Stimulated activated CD4-positive, alpha-beta T cell treated with anti-CD3 and anti-CD28 coated beads, Interleukin-12 subunit alpha, Interleukin-12 subunit beta, amount 100 ng/mL, for 48 hours (primary cell): ENCODE measurements at places on chromosomes 16 and 17.
A peak's percentile ranks its signal among the peaks of the same experiment; 100 is the strongest.

DNA sequence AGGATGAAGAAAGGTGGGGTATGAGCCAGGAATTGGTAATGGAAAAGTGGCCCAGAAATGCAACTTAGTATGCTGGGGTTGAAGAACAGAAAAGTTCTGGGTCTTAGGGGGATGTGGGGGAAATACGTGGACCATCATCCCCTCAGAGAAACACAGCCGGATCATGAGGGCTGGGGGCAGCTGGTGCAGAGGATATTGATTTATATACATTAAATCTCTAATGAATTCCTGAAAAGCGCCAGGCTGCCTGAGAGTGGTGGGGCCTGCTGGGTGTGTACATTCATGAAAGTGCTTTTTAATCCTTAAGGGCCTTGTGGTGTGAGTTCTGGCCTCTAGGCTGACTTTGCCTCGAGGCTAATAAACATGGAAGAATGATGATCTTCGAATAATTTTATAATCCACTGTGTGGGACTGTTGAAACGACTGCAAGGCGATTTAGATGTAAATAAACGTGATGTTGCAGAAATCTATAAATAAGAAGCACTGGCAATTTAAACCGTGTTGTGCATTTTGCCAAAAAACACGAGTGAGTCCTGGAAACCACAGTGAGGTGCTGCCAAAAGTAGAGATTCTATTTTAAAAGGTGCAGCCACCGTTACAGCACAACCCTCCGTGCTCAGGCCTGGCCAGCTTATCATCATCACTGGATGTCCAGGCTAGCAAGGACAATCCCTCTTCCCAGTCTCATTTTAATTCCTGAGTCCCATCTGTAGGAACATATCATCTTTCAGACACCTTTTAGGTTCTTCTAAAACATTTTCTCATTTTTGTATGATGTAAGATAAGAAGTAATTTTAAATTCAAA, 32.1 kb downstream of the PRKAR1A start:
- DNase-seq, result no peak

DNA sequence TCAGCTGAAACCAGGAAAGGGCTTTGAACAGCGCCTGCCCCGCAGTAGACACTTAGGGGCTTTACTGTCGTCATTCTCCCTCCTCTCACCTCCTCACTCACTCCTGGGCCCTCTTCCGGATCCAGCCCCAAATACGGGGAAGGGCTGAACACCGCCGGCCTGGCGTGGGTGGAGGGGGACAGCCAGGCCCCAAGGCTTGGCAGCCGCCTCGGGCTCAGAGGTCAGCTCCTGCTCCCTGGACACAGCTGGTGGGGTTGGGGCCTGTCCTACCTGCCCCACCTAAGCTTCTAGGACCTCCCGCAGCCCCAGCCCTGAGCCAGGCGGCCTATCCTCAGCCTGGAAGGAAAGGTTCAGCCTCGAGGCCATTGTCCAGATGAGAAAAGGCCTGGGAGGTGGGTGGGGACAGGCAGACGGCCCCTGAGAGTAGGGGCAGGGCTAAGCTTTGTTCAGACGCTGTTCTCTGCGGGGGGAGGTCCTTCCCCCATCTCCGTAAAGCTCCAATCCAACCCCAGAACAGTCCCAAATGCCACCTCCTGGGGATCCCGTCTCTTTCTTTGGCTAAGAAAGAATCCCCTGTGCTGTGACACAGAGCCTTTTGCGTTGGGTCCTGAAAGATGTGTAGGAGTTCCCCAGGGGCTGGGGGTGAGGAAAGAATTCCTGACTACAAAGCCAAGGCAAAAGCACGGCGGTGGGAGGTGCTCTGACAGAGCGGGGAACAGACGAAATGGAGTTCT, 881 bp upstream of the LLGL1 start:
- no peak for DNase-seq

- no peak for DNase-seq
Observed at GRCh38 chr17:19975601-19976000, 2.0 kb downstream of the AKAP10 start.

DNA sequence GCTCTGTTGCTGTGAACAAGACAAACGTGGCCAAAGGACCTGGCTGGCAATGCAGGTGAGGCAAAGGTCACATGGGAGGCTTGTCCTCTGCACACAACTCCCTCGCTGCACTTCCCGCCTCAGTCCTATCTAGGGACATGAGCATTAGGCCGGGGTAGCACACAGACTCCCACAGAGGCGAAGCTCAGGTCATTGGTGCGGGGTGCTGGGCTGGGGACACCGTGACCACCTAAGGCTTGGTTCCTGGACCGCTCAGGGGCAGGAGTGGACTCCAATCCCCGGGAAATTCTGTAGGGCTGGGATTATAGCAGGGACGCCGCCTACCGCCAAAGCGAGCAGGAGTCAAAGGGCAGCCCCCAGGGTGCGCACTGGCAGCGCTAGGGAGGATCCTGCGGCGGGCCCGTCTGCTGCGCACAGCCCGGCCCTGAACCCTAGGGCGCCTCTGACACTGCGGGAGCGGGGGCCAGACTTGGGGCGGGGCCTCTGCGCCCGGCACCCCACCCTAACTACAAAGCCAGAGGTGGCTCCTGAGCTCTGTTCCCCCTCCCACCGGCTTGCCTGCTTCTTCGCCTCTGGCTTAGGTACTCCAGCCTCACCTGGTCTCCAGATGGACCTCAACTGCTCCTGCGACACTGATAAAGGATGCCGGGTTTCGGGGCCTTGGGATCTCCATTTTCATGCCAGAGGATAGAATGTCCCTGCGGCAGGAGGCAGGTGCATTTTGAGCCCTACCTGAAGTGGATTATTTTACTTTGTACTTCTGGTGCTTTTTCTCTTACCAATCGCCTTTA, 3.9 kb upstream of the MT1B start:
- no peak for DNase-seq

DNA sequence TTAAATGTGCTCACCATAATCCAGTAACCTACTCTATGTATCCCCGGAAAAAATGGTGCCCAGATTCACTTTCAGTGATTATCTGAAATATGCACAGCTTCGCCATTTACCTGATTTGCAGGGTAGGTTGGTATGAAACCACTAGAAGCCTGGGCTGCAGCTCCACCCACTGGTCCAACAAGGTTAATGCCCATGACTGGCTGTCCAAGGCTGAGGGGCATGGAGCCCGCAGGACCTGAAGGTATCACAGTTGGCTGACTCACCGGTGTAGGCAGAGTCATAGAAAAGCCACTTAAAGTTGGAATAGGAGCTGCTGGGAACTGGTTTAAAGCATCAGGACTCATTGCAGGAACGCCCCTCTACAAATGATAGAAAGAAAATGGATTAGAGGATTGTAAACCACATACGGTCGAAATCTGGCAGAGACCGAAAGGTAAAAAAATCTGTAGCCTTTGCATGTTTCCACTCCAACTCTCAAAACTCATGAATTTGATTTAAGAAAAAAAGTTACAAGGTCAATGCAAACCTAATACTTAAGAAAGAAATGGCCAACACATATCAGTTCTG, 38.6 kb downstream of the SYNRG start:
- DNase-seq, result peak; percentile 14

DNA sequence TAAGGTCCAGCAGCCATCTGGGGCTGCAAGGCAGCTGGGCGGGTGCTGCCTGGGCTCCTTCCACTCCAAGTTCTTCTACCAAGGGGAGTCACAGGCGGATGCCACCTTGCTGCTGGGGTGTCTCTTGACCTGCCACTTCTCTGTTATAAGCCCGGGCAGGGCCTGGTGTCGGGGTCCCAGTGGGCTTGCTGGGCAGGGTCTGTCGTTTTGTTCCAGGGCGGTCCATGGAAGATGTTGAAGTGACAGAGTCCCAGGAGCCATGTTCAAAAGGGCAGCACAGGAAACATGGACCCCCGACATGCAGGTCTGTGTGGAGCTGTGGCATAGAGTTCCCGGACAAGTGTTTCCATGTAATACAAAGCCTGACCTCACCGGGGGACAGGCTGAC, 91.1 kb downstream of the TNFRSF13B start:
- DNase-seq, result no peak

DNA sequence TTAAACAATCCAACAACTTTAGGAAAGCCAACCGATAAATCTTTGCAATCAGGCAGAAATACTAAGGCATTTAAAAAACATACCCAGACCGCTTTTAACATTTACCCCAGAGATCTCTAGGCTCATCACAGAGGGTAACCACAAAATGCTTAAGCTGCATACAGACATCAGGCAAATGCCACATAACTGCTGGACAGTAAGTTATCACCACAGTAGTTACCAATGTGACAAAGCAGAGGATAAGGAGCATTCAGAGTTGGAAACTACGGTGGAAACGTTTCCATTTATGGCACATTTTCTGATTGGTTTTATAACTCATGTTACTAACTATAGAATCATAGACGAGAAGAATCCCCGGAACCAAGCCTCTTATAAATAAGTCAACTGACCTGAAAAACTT, 77.5 kb downstream of the KANSL1 start:
- no peak for DNase-seq

- no peak for DNase-seq
Observed at GRCh38 chr17:83181991-83182619, 102.7 kb downstream of the METRNL start.

DNA sequence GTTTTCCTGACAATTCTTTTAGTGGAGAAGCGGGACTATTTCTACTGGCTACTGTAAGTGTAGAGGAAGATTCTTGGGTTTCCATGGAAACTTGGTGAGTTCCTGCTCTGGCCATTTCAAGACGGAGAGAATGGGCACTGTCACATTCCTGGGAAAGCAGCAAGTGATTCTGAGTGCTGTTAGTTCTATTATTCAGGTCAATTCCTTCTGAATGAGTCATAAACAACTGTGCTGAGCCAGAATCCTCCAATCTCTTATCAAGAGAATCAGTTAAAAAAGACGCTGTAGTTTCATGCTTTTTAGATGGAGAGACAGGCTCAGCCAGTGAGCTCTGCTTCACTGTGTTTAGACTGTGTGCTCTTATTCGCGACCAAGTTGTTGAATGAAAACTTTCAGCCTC, 19.6 kb downstream of the AKAP10 start:
- DNase-seq, result no peak

- DNase-seq, result no peak
Observed at GRCh38 chr17:62897706-62898105, 68.3 kb upstream of the TANC2 start.

DNA sequence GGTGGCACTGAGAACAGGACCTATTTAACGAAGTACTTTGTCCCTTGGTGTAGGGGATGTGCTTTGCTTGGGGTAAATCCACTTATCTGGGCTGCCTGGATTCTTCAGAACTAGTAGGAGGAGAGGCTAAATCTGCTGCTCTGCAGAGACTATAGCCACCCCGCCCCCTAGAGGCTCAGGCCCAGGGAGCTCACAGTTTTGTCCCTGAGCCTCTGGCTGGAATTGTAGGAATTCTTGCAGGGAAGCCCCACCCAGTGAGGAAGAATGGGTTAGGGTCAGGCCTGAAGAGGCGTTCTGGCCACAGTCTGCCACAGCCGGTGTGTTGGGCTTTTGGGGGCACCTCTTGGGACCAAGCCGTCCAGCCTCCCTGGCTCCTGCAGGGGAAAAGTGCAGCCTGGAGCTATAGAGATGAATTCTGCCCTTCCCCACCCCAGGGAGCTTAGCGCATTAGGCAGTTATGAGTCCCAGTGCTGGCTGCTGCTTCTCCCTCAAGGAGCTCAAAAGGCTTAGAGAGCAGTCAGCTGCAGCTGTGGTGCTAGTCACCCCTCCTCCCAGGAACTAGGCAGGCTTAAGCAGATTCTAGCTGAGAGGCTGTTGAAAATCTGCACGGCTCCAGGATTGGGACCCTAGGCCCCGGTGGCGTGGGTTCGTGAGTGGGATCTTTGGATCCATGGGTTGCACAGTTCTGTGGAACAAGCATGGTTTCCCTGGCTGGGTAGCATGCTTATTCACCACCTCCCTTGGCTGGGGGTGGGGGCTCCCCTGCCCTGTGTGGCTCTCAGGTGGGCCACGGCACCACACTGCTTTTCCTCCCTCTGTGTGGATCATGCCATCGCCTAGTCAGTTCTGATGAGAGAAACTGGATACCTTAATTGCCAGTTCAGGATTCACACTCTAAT, 237.4 kb upstream of the TOM1L1 start:
- DNase-seq, result no peak

DNA sequence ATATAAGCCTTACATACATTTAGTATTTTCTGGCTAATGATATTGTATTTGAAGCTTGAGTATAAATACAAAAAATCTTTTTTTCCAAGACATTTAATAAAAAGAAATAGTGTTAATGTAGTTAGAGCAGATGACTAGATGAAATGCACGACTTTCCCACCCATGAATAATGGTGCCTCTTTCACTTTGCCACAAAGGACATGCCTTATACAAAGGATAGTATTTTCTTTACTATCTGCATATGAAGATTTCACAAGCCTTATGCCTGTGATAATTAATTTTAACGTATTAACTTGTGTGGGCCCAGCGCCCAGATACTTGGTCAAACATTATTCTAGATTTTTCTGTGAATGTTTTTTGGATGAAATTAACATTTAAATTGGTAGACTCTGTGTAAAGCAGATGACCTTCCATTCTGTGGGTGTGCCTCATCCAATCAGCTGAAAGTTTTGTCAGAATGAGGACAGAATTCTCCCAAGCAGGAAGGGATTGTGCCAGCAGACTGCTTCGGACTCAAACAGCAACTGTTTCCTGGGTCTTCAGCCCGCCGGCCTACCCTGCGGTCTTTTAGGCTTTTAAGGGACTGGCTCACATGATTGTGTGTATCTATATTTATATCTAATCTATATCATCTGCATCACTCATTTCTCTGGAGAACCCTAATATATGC, 115.4 kb downstream of the USP22 start:
- no peak for DNase-seq

DNA sequence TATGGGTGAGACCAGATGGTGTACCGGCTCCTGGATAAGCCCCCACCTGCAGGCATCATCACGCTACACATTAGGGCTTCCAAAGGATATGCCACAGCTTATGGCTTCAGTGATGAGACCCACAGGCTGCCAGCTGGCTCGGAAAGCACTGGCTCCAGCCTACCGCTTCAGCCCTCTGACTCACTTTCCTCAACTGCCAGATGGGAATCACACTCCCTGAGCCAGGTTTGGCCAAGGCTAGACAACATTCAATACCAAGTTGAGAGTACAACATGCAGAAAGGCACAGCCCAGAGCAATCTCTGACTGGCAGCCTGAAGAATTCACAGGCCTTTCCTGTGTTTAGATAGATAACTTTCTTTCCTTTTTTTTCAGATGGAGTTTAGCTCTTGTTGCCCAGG, 10.3 kb downstream of the CENPV start:
- no peak for DNase-seq

GRCh38 chr16:72898216-72898825, 149.6 kb downstream of the ZFHX3 start:
- DNase-seq, result no peak

- DNase-seq, result no peak
Observed at GRCh38 chr16:66600477-66600876, 4.0 kb upstream of the CMTM3 start.

GRCh38 chr17:79033046-79033616, 9.2 kb downstream of the C1QTNF1 start:
- DNase-seq, result no peak
